ENCODE measurements at places on chromosomes 5 and 9. TPM values are rescaled to one million over a fixed set of nuclear protein-coding genes. Genes with fewer than 3 reads are reported as not detected.
A peak's percentile ranks its signal among the peaks of the same experiment; 100 is the strongest.

The ZNF454 gene
- 4.7 TPM for total RNA-seq

The NEUROG1 gene
- not detected for total RNA-seq

DNA sequence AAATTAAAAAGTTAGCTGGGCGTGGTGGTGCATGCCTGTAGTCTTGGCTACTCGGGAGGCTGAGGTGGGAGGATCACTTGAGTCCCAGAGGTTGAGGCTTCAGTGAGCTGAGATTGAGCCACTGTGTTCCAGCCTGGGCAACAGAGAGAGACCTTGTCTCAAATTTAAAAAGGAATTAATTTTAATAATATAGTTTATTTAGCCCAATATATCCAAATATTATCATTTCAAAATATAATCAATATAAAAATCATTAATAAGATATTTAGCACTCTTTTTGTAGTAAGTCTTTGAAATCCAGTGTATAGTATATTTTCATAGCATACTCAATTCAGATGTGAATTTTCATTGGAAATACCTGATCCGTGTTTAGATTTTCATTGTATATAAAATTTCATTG, 43.2 kb upstream of the ORM1 start:
- no peak for DNase-seq

The FBXO4 gene
- 10.7 TPM for total RNA-seq

DNA sequence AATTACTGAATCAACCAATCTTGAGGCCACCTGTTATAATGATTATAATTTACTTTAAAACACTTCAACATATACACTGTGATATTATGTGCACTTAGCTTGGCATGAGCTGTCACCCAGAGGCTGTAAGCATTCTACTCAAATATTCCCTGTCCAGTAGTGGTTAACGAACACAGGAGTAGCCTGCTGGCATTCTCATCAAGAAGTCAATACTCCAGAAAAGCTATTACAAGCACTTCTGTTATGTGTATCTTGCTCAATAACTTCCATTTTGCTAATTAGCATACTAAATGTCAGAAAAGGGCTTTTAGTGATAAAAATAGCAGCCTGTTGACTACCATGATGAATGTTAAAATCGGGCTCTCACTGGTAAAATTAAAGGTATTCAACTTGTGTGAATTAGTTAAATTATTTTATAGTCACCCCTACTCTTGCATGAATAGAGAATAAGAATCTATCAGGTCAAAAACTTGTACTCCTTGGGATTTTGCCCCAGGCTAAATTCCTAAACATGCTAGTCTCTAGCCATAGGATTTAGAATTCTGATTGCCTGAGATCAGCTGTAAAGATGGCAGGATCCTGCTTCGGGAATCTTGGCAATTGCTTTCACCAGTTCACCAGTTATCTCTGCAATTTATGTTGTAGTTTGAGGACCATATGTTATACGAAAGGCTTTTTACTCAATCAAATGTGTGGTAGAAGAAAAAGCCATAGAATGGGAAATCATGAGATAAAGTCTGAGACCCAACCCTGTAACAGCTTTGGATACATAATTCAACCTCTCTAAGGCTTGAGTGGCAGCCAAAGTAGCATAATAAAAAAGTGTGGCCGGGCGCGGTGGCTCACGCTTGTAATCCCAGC, 43.4 kb upstream of the PAM start:
- DNase-seq: no peak

- DNase-seq: no peak
These were observed 1298.3 kb upstream of the WWC1 start for GRCh38 chr5:166992874-166993722.

- DNase-seq: no peak
These were observed 183.4 kb downstream of the SPOCK1 start for GRCh38 chr5:137315534-137316345.

GRCh38 chr5:135355169-135355568, 43.9 kb downstream of the MACROH2A1 start:
- DNase-seq: no peak

- DNase-seq: no peak
These were observed 30.0 kb downstream of the S1PR3 start for GRCh38 chr9:89021154-89021803.

DNA sequence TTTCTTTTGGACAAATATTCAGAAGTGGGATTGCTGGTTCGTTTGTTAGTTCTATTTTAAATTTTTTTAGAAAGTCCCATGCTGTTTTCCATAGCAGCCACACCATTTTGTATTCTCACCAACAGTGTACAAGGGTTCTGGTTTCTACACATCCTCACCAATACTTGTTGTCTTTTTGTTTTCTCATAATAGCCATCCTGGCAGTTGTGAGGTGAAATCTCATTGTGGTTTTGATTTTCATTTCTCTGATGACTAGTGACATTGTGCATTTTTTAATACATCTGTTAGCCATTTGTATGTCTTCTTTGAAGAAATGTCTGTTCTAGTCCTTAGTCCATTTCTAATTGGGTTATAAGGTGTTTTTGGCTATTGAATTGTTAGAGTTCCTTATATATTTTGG, 214.3 kb downstream of the ARRDC3 start:
- no peak for DNase-seq

The NTRK2 gene
- 60.3 TPM for total RNA-seq

DNA sequence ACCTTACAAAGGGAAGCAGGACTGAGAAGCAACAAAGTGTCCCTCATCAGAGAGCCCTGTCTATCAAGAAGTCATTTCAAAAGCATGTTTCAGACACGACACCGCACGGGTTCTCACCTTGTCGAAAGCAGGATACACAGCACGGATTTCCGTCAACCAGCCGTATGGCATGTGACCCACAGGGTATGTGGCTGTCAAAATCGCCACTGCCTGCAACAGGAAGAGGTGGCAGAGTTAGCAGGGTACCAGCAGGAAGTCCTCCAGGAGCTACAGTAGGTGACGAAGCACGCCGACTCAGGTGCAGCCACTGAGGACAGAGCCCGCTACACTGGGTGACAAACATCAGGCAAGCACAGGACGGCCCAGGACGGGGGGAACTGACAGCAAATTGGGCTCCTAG, 81.2 kb downstream of the OTULIN start:
- no peak for DNase-seq

DNA sequence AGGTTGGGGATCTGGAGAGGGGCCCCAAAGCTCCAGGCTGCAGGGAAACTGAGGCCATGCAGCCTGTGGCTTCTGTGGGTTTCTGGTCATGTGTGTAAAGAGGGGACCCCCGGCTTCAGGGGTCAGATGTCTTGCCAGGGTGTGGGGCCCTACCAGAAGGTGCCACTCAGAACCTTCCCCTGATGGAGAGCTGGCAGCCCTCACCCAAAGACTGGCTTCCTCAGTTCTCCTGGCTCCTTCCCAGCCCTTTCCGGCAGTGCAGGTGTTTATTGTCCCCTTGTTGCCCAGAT, 11.6 kb upstream of the LAMC3 start:
- no peak for DNase-seq

GRCh38 chr9:21761309-21761901, 41.0 kb upstream of the MTAP start:
- DNase-seq: no peak

GRCh38 chr9:129170229-129170628, 7.8 kb downstream of the IER5L start:
- no peak for DNase-seq

The INSYN2B gene
- 0.21 TPM for total RNA-seq

DNA sequence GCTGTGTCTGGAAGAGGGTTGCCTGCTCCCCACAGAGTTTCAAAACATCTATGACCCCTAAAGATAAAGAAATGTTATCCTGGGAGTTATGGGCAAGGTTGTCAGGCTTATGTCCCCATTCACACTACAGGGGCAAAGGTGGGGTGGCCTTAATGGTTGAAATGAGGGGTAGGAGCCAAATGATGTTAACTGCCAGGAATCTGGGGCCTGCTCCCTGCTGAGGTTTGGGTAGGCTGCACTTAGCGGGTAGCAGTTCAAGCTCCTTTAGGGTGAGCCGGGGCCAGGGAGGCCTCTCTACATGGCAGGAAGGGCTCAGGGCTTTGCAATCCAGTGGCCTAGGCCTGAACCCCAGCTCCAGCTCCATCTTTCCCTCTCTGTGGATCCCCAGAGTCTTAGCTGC, 3.0 kb downstream of the FGF18 start:
- no peak for DNase-seq

The TXNDC15 gene
- total RNA-seq: 104 TPM

DNA sequence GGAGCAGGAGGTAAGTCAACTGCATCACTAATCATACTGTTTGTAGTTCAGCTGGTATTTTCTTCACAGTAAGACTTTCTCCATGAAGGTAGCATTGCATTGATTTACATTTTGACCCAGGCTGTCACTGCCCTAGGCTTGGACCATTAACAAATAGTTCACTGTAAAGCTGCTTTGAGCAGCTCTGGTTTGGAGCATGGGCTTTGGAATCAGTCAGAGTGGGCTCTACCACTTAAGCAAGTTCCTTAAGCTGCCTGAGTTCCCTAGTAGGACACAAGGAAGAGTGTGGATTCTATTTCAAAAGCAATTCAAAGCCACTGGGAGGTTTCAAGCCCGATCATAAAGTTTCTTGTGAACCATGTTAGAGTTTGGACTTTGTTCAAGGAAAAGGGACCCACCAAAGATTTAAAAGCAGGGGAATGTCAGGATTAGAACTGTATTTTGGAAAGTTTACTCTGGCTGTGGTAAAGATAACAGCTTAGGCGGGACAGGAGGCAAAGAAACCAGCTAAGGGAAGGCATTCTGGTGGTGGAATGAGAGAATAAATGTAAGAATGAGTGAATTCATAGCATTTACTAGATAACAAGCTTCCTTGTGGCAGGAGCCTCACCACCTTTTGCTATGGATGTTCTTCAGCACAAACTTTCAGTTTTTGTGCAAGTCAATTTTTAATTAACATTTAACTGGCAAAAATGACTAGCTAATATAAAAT, 12.3 kb upstream of the PANK3 start:
- no peak for DNase-seq

DNA sequence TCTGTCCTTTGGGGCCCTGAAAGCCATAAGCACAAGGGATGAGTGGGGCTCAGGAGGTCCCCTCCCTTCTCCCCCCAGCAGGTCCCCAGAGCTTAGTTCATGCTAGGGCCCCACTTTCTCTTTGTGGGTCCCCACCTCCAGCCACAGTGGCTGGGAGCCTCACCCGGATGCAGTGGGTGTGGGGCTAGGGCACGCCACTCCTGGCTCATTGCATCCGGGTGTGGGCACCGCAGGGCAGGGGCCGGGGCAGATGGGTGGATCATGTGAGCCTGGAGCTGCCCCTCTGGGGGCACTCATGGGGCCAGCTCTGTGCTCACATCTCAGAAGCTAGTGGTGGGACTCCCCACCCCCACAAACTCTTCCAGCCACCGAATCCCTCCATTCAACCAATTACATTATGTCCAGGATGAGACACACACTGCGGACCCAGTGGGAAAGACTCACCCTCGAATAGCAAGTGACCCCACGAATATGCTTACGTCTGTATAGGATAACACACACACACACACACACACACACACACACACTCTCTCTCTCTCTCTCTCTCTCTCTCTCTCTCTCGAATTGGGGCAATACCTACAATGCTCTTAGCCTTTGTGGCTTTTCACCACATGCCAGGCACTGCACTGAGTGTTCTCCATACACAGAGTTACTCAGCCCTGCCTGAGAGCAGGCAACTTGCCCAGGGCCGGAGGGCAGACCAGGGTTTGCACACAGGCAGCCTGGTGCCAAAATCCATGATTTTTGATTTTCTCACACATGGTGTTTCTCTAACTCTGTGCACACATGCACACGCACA, 16.8 kb upstream of the PHYKPL start:
- DNase-seq: no peak

The FBXL7 gene
- total RNA-seq: 12.8 TPM

The RPL7A gene
- 1,430 TPM for total RNA-seq

GRCh38 chr9:91658513-91659105, 235.0 kb upstream of the NFIL3 start:
- DNase-seq: no peak

GRCh38 chr9:118644066-118644465, 725.2 kb downstream of the BRINP1 start:
- DNase-seq: no peak

GRCh38 chr9:16068476-16068875, 515.6 kb downstream of the CCDC171 start:
- DNase-seq: no peak

The MYMK gene
- 18.3 TPM for total RNA-seq

DNA sequence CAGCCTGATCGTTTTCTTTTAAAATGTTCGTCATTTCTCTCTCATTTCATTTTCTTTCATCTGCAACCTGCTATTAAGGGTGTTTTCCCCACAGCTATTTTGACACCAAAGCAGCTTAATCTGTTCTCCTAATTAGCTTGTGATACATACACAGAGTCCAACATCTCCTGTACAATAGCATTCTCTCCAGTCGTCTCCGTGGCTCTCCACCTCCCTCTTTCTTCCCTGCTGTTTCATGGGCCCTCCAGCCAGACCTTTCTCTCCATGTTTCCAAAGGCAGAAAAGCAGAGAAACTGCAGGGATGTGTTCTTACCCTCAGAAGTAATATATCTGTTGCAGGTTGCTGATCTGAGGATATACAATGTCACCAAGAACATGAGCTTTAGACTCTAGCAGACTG, 88.8 kb upstream of the SPOCK1 start:
- no peak for DNase-seq

DNA sequence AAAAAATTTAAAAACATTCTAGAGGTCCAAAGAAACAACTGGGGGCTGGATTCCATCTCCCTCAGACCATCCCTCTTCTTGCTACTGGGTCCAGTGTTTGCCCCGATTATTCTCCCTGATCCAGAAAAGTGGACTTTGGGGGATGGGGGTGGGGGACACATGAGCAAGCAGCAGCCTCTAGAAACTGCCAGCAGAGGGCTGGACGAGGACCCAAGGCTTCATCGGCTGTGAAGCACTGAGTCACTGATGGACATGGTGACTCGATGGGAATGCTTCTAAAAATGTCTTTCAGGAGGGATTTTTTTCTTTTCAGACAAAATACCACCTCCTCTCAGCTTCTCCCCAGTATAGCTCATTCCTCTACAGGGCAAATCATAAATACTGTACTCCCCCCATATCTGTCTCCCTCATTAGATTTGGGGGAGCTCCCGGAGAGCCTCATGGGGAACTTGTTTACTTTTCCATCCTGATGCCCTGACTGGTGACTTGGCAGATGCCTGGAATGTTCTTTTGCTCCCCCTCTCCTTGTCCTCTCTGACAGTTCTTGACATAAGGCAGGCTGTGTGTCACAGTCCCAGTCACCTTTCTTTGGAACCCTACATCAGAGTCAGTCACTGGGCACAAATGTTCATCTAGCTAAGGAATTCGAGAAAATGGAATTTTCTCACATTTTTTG, 67.2 kb upstream of the STC2 start:
- no peak for DNase-seq

- DNase-seq: peak; percentile 67
These were observed 196.4 kb downstream of the TRPM3 start for GRCh38 chr9:70924895-70925547.

The ATP10B gene
- total RNA-seq: 4.3 TPM

The SLC6A3 gene
- total RNA-seq: 0.10 TPM

The TMEM174 gene
- total RNA-seq: not detected

DNA sequence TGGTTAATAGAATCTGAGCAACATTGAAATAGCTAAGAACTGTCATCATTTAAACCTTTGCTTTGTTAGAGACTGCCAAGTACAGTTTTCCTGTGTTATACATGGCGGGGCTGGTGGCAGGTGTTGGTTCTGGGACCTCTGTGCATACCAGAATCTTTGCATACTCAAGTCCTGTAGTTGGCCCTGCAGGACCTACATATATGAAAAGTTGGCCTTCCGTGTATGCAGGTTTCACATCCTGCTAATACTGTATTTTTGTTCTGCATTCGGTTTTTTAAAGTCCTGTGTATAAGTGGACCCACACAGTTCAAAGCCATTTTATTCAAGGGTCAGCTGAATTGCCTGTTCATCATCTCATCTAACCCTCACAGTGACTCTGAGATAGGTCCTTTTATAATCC, 36.4 kb downstream of the LARP1 start:
- no peak for DNase-seq

- DNase-seq: no peak
These were observed 73.0 kb upstream of the STARD4 start for GRCh38 chr5:111585291-111585690.
